ENCODE measurements at places on chromosomes 5 and 9.

- no peak for DNase-seq
Observed at GRCh38 chr5:83991566-83992224, 271.0 kb upstream of the HAPLN1 start.

GRCh38 chr9:111458139-111459009 lies 25.8 kb downstream of the ECPAS start:
- DNase-seq = no peak

DNA sequence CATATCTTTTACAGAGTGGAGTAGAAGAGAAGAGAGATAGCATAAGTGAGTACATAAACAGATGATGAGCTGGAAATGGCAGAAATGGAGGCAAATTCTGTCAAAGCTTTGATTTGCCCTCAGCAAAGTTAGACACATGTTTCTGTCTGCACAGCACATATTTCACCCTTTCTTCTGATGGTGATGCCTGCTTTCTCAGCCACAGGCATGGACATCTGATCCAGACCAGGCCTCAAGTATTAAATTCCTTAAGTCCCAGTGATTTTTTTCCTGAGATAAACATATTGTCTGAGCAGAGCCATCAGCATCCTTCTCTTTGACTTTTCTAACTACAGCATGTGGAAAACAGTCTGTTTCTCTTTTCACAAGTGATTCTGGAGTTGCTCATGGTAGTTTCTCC lies 409.8 kb downstream of the MAN2A1 start:
- no peak for DNase-seq

DNA sequence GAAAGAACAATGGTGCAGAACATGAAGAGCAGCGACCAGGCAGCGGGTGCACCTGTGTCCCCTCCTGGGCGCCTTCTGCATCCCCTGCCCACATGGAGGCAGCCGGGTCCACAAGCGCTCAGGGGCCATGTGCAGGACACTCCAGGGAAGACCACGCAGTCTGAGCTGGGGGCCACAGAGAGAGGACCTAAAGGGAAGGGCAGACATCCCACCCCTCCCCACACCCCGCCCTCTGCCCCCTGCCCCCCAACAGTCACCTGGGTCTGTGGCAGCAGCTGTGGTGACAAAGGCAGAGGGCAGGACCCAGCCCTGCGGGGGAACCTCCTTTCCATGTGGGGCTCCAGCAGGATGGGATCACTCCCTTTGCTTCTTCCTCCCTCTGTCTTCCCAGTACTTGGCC lies 805.7 kb downstream of the CDH9 start:
- DNase-seq = no peak

DNA sequence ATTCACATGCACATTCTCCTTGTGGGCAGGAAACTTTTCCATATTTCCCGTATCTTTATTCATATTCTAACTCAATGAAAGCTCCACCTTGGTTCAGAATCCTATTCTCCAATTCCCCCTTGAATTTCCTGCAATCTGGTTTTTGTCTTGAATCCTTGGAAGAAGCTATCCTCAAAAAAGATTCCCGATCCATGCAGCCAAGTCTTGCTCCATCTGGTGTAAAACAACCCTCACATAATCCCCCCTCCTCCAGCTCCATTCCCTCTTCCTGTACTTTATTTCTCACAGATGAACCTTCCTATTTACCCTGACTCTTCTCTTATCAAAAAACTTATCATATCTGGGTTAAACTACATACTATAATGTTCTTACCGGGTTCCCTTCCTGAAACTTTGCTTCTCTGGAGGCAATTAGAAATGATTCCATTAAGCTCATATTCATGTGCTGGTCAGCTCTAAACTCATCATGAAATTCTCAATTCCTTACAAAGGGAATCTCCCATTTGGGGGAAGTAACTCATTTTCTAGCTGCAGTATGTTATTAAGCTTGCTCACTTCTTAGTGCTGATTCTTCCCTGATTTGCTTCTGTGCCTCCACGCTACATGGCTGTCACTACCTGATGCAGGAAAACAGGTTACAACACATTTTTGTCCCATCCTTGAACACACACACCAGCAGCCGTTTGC lies 81.7 kb downstream of the GNAQ start:
- DNase-seq = no peak

DNA sequence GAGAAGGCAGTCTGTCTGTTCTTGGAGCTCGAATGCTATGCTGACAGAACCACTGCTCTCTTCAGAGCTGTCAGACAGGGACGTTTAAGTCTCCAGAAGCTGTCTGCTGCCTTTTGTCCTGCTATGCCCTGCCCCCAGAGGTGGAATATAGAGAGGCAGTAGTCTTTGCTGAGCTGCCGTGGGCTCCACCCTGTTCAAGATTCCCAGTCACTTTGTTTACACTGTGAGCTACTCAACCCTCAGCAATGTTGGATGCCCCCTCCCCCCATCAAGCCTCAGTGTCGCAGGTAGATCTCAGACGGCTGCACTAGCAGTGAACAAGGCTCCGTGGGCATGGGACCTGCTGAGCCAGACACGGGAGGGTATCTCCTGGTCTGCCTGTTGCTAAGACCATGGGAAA lies 344.2 kb downstream of the TMEM161B start:
- no peak for DNase-seq

- no peak for DNase-seq
Observed at GRCh38 chr5:61758711-61759110, 426.7 kb downstream of the ZSWIM6 start.

DNA sequence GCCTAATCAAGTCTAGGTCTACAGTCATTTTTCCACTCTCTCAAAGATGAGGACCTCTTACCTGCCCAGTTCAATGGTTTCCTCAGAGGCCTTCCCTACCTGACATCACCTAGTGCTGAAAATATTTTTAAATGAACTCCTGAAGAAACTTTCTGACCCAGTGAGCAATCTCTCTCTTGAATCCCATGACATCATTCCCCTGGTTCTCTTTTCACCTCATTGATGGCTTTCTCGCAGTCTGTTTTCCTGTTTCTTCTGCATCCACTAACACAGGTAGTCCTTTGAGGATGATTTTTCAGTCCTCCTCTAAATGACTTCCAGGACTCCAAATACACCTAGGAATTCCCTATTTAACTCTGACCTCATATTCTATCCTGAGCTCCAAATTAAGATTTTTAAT lies 40.3 kb downstream of the SCAI start:
- DNase-seq = no peak

- no peak for DNase-seq
Observed at GRCh38 chr5:31047621-31048020, 145.9 kb upstream of the CDH6 start.

DNA sequence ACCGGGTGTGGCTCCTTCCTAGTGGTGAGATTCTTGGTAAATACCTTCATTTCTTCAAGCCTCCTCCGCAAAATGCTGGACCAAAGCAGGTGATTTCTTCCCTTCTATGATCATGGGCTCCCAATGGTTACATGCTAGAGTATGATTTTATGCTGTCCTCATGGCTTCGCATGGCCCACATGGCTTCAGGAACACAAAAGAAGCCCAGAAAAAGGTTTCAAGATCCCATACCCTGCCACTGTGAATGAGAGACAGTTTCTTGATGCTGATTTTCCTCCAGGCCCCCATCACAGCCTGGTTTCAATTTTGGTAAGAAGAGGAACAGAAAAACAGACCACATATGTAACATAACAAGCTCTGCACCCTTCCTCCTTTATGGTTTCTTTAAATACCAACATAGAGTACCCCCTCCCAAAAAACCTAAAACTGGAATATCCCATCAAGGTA lies 2.4 kb upstream of the RXFP3 start:
- no peak for DNase-seq

- no peak for DNase-seq
Observed at GRCh38 chr5:150279330-150280020, 10.1 kb downstream of the CAMK2A start.

DNA sequence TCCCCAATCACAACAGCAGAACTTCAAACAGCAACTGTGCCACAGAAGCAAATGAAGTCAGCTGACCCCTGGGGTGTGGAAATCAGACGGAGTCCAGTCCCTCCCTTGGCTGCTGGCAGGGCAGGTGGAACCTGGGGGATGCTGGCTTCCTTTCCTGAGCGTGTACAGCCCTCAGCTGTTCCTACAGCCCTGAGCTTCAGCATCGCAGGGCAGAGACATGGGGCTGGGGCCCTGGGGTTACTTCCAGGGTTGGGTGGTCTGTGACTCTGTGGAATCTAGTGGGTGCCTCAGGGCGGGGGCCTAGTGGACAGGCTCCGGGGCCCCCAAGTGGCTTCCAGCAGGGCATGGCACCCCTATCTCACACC lies 7.3 kb upstream of the RXRA start:
- DNase-seq = no peak

- DNase-seq = no peak
Observed at GRCh38 chr9:113341712-113342410, 1.8 kb upstream of the WDR31 start.

DNA sequence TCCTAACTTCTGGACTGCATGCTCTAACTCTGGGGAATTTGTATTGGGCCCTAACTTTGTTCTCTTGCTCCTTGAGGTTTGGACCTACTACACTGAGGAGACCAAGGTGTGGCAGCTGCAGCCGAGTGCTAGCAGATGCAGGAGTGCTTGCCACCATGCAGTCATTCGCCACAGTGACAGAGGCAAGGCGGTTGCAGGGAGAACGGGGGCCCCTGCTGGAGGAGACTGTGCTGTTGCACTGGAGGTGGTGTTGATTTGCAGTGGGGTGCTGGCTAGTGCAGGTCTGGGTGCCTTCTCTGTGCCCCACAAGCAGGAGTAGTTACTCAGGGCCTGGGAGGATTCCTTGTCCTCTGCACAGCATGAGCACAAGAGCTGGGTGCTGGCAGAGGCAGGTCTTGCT lies 22.4 kb upstream of the DIRAS2 start:
- no peak for DNase-seq

- DNase-seq = no peak
Observed at GRCh38 chr9:110619831-110620230, 40.3 kb upstream of the SVEP1 start.

GRCh38 chr5:169301386-169301934 lies 521 bp upstream of the SLIT3 start:
- no peak for DNase-seq

DNA sequence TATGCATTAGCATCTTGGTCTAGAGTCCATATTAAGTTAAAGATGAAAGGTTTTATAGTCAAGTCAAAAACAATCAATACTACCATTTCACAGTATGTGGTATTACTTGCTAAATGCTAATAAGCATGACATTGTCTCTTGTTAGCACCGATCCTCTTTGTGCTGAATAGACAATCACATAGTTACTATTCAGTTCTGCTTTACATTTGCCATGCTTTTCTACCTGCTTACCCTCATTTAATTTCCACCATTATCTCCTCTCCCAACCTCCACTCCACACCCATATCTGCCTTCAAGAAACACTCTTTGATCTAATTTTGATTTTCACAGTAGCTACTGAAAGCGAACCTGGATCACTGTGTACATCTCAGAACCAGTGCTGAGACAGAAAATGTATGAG lies 16.8 kb downstream of the MEGF9 start:
- DNase-seq = no peak

Measured in skeletal muscle cell (primary cell).